Cerebellar nuclear complex (tissue), 1 donor: ENCODE measurements at places on chromosomes 1 and 21.

DNA sequence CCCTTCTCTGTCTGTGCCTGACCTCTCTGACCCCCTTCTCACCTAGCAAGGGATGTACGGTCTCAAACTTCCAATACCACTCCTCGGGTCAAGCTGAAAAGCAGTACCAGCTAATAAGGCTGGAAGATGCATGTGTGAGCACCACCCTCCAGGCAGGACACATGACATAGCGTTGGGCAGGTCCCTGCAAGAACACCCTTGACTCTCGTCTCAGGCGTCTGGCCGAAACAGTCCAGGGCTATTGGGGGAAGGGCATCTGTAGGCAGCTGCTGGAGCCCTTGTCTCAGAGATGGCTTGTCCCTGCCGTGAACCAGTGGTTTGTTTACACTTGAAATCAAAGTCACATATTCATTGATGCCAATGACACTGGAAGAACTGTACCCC, 56.5 kb downstream of the CD46 start:
- DNase-seq, result no peak

GRCh38 chr1:201281573-201281972, 1.7 kb upstream of the PKP1 start:
- no peak for DNase-seq

DNA sequence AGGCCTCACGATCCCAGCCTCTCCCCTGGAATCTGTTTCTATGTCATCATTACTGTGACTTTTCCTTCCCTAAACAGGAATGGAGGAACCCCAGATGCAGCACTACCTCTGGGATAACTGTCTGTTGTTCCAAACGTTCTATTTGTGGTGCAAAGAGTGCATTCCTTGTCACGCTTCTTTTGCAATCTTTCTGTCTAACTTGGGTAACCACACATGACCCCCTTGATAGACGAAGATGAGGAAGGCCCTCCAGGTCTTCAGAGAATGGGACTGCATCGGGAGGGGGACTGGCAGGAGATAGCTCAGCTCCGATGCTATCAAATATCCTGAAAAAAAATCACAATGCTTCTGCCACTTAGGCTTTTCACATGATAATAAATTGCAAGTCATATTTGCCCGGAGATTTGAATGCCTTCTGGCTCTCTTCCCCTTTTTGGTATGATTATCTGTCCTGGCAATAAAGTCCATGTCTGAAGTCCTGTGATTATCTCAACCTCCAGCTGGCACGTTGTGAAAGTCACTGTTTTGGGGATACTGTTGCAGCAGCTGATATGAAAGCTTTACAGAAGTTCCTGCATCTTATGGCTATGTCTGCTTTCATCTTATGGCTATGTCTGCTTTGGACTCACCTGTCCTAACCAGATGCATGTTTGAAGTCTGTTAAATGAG, 148.7 kb upstream of the LMO4 start:
- DNase-seq, result no peak

- DNase-seq, result no peak
These were observed 1.2 kb downstream of the JMJD4 start for GRCh38 chr1:227733751-227734545.

DNA sequence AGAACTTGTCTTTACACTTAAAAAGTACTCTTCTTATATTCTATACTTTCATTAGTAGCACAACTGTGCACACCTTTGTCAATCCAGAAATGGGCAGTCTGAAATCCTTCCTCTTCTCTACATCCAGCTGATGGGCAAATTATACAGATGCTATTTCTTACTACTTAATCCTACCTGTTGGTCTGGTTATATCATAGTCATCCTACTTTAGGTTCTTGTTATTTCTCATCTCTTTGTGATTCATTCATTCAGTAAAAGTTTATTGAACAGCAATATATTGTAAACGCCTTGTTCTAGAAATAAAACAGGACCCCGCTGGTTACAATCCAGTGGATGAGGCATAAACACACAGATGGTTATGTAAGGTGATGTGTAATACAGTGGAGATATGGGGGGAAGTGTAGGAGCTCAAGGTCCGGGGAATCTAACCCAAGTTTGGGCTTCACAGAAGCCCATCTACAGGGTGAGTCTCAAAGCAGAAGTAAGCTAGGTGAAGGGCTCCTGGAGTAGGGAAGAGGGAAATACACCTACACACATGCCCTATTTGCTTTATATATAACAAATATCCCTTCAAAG, 11.8 kb upstream of the FUBP1 start:
- DNase-seq, result no peak

GRCh38 chr1:41103766-41104165, 82.2 kb upstream of the SLFNL1 start:
- no peak for DNase-seq

GRCh38 chr1:904310-904950, 19.3 kb upstream of the SAMD11 start:
- DNase-seq, result no peak

DNA sequence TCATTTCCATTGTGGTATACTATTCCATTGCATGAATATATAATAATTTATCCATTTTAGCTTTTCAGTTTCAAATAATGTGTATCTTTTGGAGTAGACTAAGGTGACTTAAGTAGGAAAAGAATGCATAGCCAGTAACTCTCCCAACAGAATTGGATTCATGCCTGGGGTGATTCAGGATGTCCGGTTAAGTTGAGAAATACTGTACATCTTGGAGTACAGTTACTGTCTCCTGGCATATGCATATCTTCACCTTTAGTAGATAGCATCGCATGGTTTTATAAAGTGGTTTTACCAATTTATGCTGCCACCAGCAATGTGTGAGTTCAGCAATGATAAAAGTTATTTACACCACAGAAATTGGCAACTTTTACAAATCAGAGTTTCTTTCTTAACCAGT, 18.6 kb upstream of the SLC6A9 start:
- no peak for DNase-seq

GRCh38 chr1:160553778-160554177, 25.5 kb downstream of the CD84 start:
- DNase-seq, result no peak

- DNase-seq, result no peak
These were observed 94.6 kb downstream of the ZC3H11B start for GRCh38 chr1:219518168-219518906.
